ENCODE measurements at places on chromosomes 1 and 21.

DNA sequence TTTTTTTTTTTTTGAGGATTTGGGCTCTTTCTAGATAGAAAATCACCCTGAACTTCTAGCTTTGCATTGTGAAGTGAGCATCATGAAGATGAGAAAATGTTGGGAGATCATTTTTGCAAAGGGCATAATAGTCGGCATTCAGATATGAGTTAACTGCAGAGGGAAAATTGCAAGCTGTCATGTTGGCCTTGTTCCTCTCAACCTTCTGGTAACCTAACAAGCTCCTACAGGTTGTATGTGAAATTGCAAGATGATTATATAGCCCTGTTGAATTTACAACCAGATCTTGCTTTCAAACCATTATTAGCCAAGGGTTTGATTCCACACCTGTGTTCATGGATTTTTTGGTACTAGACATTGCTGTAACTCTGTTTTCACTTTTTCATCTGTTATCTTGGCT lies 2.2 kb downstream of the ELOA start:
- DNase-seq = peak; percentile 68

- no peak for DNase-seq
Observed at GRCh38 chr1:216173376-216173995, 249.8 kb downstream of the USH2A start.

GRCh38 chr1:226364514-226364899 lies 43.4 kb downstream of the PARP1 start:
- no peak for DNase-seq

- DNase-seq = no peak
Observed at GRCh38 chr1:237507005-237507404, 383.7 kb downstream of the ZP4 start.

DNA sequence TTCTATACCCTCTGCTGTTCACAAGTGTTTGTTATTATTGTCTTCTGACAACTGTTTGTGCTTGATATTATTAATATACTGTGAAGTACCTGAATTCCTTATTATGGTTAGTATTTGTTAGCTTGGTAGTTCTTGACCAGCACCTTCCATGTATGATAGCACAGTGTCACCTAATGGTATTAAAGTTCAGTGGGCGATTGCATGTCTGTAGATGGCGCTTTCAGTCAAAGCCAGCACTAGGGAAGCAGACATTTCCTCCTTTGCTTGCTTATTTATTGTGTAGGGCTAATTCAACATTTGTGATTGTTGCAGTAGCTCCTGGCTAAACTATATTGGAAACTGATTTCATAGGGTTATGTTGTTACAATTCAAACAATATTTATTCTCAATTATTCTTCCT lies 218.0 kb downstream of the ZP4 start:
- DNase-seq = no peak

- DNase-seq = no peak
Observed at GRCh38 chr21:46118316-46119143, 20.6 kb downstream of the COL6A2 start.

- no peak for DNase-seq
Observed at GRCh38 chr1:172818841-172819527, 160.1 kb downstream of the FASLG start.

- DNase-seq = no peak
Observed at GRCh38 chr1:88873737-88874349, 17.5 kb downstream of the GTF2B start.

DNA sequence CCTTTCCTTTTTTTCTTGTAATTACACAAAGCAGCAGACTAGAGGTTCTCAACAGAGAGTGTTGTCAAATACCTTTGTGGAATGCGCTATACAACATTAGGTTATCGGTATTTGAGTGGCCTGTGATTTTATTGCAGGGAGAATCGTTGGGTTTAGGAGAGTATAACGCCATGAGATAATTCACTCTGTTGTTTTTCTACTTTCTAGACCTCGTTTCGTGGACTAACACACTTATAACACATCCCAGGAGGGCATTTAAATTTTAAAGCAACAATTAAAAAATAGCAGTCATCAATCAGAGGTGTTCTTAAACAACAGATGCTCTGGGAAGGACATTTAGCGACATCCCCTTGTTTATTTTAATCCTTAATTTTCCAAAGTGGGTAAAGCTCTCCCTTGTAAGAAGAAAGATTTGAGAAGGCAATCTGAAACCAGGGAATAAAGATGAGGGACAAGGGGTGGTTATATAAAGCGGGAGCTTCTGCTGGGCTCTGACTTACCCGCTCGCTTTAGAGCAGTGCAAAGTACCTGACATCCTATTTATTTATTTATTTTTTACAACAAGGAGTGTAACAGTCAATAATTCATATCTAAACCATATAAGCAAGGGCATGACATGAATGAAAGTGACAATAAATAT lies 4.9 kb downstream of the PBX1 start:
- no peak for DNase-seq

Measured in hepatic stellate cell (primary cell).